SJCRH30 (cell line): ENCODE measurements at places on chromosomes 12 and 14.

- no peak for DNase-seq
Observed at GRCh38 chr12:59517522-59517921, 78.3 kb upstream of the SLC16A7 start.

- peak; percentile 25 for DNase-seq
Observed at GRCh38 chr12:2960996-2961616, 1.9 kb downstream of the TEAD4 start.

DNA sequence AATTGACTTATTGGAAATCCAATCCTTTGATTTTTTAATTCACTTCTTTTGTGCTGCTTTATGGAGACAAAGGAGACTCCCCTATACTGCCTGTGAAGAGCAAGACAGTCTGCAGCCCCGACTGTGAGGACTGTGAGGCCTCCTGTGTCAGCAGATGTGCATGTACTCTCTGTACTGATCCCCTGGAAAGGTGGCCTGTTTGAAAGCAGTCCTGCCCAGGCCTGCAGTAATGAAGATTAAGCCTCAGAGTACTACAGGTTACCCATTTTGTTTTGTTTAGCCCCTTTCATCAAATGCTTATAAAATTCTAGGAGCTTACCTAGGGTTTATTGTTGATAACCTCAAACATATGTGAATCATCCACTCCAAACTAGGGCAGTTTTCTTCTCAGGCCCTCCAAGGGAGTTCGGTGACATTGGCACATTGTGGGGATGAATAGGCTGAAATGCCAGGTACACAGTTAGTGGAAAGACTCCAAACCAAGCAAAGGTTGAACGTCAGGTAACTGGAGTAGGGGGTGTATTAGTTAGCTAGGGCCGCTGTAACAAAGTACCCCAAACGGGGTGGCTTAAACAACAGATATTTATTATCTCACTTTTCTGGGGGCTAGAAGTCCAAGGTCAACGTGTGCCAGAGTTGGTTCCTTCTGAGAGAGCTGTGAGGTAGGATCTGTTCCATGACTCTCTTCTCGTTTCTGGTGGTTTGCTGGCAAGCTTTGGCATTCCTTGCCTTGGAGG, 208.7 kb upstream of the BCL2L14 start:
- DNase-seq: no peak

GRCh38 chr12:66163289-66163688, 6.5 kb downstream of the TMBIM4 start:
- DNase-seq: no peak

GRCh38 chr14:100761481-100761880, 34.8 kb downstream of the DLK1 start:
- no peak for DNase-seq

DNA sequence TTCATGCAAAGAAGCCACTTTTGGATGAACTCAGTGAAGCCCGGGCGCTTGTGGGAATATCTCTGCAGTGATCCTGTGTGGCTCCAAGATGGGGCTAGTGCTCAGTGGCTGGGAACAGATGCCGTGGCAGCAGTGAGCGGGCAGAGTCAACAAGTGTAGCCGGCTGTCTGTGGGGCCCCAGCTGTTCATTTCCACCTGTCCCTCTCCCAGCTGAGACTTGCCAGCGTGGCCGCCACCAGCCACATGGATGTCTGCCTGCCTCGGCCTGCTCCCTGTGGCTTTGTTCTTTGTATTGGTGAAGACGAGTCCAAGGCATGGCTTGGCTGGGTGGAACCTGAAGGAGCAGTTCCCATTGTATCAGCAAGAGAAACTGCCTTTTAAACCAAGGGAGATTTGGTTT, 77.3 kb downstream of the NOS1 start:
- DNase-seq: peak; percentile 84

- DNase-seq: no peak
Observed at GRCh38 chr14:94548131-94548998, 12.9 kb upstream of the SERPINA4 start.

DNA sequence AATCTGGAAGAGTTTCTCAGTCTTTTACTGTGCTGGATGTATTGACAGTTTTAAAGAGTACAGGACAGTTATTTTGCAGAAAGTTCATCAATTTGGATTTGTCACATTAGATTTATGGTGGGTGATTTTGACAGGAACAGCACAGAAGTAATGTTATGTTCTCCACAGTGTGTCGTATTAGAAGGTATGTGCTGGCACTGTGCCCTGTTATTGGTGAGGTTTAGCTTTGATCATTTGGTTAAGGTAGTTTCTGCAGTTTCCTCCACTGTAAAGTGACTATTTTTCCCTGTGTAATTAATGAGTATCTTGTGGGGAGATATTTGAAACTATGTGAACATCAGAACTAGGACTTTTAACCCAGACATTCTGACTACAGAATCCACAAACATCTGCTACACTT, 308.5 kb upstream of the TBX3 start:
- DNase-seq: no peak

GRCh38 chr14:105818712-105819005, 292.3 kb downstream of the TMEM121 start:
- DNase-seq: peak; percentile 30

DNA sequence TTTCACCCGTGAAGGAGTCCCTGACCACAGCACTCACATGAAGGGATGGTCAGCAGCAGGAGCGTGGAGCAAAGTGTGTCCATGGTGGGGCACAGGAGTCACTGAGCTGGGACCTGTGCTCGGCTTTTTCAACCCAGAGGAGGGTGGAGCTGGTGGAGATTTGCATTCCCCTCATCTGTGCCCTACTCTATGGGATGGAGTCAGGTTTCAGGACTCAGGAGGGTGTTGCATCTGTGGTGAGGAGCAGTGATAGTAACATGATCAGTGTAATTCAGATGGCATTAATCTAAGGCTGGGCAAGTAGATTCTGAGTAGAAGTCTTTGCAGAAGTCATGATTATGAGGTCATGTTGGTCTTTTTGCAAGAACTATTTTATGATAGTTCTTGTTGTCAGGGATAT, 511.9 kb downstream of the TMEM121 start:
- no peak for DNase-seq

DNA sequence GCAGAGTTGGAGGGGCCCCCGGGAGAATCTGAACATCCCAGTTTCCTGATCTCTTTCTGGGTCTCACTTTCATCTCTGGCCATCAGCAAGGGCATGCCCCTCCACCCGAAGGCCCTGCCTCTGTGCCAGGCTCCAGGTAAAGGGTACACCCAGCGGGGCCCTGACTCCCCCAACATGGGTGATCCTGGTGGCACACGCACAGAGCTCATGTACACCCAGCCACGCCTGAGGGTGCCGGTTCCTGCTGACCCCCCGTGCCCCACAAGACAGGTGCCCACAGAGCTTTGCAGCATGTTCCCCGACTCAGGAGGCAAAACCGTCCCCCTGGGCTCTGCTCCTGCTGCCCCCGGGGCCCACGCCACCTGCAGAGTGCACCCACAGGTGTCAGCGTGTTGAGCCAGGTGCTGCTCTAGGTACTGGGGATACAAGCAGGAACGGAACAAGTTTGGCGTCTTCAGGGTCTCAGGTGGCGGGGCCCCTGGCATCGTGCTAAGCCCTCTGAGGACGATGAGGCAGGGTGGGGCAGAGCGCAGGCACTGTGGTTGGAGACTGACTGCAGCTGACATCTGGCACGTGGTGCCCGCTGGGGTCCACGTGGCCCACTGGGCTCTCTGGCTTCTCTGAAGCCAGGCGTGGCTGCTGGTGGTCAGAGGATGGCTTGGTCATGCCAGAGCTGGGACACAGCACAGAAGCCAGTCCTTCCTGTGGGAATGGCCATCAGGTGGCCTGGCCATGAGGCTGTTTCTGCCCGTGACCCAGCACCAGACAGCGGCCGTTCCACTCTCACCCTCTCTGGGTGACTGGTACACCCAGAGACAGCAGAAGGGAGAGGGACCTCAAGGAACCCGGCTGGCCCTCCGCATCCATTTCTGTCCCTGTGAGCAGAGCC, 13.8 kb downstream of the BAG5 start:
- no peak for DNase-seq

GRCh38 chr14:78135450-78135891, 34.7 kb upstream of the NRXN3 start:
- DNase-seq: no peak

DNA sequence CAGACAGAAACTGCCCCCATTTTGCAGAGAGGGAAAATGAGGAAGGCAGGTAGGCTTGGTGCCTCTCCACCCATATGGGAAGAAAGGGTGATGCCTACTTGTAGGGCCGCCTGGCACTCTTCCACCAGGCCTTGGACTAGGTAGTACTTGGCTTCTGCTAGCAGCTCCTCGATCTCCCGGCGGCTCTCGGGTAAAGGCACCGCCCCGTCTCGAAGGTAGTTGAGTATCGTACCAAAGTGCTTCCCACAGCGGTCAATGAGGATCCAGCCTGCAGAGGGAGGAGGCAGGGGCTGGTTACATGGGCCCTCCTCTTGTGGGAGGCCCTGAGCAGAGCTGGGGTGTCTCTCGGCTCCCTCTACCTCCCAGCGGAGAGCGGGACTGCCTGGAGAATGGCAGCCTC, 16.6 kb downstream of the KCTD10 start:
- DNase-seq: no peak

GRCh38 chr12:93335603-93336162, 42.0 kb upstream of the NUDT4 start:
- DNase-seq: no peak

DNA sequence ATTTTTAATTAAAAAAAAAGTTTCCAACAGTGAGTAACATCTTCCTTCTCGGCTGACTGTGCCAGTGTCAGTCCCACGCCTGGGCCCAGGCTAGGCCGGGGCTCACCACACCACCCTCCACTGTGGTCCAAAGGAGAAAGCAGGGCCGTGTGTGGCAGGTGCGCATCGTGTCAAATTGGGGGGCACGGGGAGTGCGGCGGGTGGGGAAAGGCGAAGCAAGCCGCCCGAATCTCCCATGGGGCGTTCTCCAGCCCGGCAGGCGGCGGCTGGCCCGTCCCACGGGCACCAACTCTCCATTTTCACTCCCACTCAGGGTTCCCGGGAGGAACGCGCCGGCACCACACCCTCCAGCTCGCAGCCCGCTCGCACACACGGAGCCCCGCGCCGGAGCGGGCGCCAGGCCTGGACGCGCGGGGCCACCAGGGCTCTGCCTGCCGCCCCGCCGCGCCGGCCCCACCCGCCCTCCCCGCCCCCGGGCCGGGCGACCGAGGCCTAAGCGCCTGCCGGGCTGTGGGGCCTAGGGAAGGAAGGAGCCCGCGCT, 604 bp downstream of the EEA1 start:
- DNase-seq: no peak

DNA sequence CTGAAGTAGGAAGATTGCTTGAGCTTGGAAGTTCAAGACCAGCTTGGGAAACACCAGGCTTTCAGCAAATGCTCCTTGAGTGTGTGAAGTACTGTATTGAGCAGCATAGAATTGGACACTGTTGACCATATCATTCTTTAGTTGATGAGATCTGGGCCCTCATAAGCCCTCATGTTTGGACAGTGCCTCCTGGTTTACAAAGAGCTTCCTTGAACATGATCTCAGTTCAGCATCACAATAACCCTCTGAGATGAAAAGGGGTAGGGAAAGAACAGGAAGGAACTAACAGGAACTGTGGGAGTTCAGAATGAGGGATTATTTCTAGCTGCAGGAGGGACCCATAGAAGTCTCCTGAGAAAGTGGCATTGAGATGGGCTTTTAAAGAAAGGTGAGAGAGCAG, 153.2 kb downstream of the C12orf75 start:
- no peak for DNase-seq

DNA sequence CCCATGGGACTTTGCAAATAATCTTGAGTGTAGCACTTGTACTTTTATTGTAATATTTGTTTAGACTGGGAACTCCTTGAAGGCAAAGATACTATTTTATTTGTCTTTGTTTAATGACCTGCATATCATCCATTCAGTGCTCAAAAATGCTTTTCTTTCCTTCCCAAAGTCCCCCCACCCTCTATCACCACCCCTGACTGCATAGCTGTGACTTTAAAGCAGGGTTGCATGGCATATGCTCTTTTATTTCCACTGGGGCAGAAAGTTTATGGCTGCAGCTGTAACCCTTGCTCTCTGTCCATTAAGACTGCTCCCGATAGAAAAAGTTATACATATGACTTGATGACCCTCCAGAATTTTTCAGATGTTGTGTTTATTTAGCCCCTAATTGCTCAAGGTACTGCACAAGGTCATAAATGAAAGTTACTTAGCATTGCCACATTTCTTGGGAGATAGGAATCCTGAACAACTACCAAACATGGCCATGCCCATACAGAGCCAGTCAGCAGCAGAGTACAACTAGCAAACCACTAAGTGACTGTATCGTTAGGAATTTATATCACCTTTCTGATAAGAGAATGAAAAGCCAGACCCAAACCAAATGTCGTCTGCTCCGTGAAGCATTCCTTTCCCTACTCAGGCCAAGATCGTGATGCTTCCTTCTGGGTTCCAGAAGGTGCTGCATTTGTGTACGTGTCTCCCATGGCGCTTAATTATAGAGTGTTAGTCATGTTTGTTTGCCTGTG, 114.3 kb downstream of the DIP2B start:
- no peak for DNase-seq

- DNase-seq: no peak
Observed at GRCh38 chr12:69936214-69936731, 111.2 kb downstream of the MYRFL start.

- peak; percentile 99 for DNase-seq
Observed at GRCh38 chr12:57836442-57837375, 9.8 kb downstream of the CTDSP2 start.

DNA sequence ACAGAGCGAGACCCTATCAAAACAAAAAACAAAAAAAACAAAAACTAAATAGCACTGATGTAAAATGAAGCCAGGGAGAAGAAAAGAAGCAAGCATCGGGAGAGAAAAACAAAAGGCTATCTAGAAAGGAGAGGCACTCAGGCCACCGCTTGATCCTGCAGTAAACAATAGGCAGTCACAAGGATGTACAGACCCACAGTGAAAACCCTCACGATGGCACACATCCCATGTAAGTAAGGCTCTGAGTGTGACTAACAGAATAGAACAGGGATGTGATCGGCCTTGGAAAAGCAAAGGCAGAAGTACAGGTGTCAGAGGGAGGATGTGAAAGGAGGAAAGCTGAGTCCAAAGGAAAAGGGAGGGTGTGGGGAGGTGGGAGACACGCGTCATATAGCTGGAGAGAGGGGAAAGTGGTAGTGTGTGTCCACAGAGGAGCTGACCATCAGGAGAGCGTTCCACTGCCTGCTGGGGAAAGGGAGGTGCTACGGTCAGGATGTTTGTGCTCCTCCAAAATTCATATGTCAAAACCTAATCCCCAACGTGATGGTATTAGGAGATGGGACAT, 31.5 kb downstream of the CAMKK2 start:
- DNase-seq: no peak

- DNase-seq: no peak
Observed at GRCh38 chr14:104969741-104970230, 8.4 kb downstream of the AHNAK2 start.

DNA sequence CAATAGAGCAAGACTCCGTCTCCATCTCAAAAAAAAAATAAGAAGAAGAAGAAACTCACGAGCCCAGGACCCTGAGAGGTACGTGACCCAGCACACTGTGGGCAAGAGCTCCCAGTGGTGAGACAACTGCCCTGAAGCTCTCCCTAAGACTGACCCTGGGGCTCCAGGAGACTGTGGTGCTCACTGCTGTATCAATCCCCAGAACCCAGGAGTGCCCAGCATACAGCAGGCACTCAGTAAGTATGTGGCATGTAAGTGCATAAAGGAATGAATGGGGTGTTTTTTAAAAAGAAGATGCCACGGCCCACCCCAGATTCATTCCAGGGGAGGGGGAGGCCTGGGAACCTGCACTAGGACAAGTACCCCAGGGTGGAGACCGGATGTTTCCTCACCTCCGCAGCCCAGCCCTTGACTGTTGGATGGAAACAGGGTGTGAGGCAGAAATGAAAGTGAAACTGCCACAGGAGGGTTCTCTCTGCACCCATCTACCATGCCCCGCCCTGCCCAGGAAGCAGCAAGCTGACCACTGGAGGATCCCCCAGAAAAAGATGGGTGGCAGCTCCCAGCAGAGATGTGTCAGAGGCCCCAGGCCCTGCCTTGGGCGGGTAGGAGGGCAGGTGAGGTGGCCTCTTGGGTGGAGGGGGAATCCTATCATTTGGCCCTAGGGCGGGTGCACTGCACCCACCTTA, 12.2 kb downstream of the ITPK1 start:
- DNase-seq: no peak
